ENCODE measurements at places on chromosomes 3 and 15. TPM values are rescaled to one million over a fixed set of nuclear protein-coding genes. Genes with fewer than 3 reads are reported as not detected.
A peak's percentile ranks its signal among the peaks of the same experiment; 100 is the strongest.

DNA sequence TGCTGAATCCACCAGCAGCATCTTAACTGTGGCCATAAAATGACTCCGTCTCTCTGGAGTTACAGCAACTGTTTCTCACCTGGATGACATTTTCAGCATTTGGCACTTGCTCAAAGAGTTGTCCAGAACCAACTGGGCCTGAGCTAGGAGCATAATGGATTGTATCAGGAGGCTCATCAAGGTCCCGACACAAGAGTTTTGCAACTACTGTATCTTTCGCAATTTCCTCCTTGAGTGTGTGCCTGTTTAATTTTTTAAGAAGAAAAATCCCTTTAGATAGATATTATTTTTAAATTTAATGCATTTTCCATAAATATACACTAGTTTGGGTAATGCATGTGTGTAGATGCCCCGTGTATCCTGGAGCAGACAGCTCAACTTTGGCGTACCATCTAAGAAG is 44.3 kb upstream of the C3orf49 start:
- no peak for DNase-seq

DNA sequence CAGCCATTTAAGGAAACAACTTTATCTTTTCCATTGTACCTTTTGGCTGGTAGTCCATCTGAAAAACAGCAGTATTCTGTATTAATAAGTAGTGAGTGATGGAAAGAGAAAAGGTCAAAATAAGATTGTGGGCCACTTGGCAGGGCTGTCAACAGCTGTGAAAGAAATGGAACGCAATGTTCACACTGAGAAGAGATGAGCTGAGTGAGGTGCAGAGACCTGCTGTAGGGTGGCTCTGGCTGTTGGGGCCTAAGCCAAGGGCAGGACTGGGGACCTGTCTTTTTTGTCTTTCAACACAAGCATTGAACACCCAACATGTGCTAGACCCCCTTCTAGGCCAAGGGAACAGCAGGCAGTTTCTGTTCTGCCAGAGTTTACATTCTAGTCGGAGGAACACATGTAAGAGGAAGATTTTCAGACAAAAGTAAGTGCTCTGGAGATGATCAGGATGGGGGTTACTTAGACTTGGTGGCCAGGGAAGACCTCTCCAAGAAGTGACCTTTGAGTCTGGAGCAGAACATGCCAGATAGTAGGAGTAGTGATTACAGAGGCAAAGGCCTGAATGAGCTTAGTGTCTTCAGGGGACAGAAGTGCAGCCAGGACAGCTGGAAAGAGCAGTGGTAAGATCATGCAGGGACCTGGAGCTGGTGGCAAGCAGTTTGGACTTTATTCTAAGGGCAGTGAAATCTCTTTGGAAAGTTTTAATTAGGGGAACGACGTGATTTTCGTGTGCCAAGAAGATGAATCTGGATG is 29.6 kb downstream of the TSEN2 start:
- peak; percentile 48 for DNase-seq

DNA sequence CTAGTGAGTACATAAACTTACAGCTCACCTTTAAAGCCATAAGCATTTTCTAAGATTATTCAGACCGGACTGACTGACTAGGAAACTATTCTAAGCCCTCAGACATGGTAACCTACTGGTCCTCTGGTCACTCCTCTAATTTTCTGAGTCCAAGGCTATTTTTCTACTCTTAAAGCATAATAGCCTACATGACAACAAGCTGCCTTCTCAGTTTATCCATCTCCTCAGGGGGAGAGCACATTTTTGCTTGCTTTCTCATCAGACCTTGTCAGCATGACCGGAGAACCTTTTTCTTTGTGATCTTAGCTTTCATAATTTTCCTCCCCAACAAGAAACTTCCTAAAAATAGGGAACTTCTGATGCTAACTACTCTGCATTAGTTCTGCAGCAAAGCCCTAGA is 38.4 kb downstream of the UBP1 start:
- DNase-seq = no peak

DNA sequence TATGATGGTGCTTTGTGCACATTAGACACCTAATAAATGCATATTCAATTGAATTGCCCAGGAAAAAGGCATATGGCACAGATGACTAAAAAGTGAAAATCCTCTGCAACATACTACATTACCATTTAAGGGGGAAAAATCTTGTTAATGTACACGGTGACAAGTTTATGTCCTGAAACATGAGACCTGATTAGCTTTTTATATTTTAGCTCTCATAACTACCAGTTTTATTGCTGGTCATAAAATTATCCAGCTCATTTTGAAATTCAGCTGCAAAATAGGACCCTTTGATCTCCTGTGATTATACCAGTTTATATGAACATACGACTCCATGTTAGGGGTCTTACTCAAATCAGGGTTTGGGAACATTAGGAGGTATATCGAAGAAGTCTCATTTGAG is 684.6 kb upstream of the CCDC54 start:
- no peak for DNase-seq

DNA sequence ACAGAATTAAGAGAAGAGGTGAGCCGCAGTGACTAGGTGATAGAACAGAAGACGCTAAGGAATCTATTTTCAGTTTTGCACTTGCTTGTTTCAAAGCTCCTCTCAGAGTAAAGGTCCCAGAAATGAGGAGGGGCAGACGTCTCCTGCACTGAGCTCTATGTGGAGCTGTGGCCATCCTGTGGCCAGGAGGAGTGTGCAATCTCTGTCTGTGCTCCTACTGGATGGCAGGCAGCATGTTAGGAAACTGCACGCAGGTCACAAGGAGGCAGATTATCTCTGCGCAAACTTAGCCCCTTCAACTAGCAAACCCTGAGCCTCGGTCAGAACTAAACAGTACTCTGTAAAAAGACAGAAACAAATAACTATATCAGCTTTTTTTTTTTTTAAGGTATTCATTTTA is 31.1 kb upstream of the PPIB start:
- no peak for DNase-seq

DNA sequence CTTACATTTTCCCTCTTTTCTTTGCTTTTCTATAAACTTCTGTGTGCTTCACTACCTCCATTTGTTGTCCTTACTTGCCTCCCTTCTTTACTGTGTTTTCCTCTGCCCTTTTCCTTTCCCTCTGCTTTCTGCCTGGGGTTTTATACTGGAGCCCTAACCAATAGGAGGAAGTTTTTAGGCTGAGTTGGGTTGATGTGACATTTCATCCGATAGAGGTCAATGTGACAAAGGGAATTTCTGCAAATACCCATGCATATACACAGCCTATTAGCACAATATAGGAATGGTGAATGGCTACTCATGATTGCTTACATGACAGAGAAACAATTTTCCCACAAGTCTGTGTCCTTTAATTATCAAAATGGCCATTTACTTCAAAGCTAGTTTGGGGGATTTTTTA is 153.0 kb upstream of the ARPP21 start:
- no peak for DNase-seq

DNA sequence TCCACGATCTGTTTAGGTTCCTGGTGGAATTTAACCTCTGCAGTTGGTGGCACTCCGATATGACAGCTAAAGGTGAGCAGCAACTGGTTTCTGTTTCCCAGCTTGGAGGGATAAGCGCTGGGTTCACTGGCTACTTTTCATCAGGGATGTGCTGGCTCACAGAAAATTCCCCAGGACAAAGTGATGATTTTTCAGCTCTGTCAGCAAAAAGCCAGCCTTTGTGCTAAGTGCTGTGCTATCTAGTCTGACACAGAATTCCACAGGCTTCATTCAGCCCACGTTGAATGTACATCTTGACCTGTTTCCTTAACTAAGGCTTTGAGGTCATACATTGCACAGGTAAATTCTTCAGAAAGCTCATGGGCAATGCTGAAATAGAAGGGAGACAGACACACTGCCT is 81.5 kb upstream of the LRTM1 start:
- DNase-seq = no peak

- no peak for DNase-seq
These were observed 44.6 kb downstream of the HACD2 start for GRCh38 chr3:123540285-123540684.

GRCh38 chr15:74844319-74845207 is 1.6 kb upstream of the ULK3 start:
- DNase-seq = no peak

DNA sequence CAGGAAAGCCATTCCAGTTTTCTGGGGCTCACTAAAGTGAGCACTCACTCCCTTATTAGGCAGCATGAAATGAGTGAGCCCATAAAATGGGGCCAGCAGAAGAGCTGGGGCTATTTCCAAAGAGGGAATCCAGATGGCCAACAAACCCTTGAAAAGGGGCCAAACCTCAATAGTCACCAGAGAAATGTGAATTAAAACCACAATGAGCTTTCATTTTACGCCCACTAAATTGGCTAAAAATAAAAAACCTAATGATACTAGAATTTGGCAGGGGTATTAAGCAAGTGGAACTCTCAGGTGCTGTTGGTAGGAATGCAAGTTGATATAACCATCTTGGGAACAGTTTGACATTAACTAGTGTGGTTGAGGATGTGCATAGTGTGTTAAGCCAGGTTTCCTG is 42.1 kb upstream of the RAF1 start:
- DNase-seq = no peak

- DNase-seq = no peak
These were observed 341.1 kb upstream of the NR2F2 start for GRCh38 chr15:95989392-95989791.

GRCh38 chr15:85091990-85092389 is 110.3 kb downstream of the PDE8A start:
- no peak for DNase-seq

GRCh38 chr3:155739154-155739553 is 5.7 kb downstream of the PLCH1 start:
- peak; percentile 22 for DNase-seq

The SI gene
- not detected for total RNA-seq

The RPL39L gene
- total RNA-seq = 3.0 TPM

The GOLGA8J gene
- not detected for total RNA-seq

The MYZAP gene
- 3.5 TPM for total RNA-seq

The MAP6D1 gene
- 27.5 TPM for total RNA-seq
